Activated naive CD8-positive, alpha-beta T cell treated with anti-CD3 and anti-CD28 coated beads for 36 hours (primary cell): ENCODE measurements at places on chromosomes 3 and 15. TPM values are rescaled to one million over a fixed set of nuclear protein-coding genes. Genes with fewer than 3 reads are reported as not detected.

GJD2 gene
- not detected for total RNA-seq

SLC22A14 gene
- not detected for total RNA-seq

DNASE1L3 gene
- not detected for total RNA-seq

NR1I2 gene
- total RNA-seq, result 1.2 TPM

PLIN1 gene
- total RNA-seq, result 0.34 TPM

ATP13A4 gene
- 1.7 TPM for total RNA-seq

DNAJA4 gene
- 36.8 TPM for total RNA-seq

GTF2E1 gene
- total RNA-seq, result 29.0 TPM

FAM81A gene
- 1.3 TPM for total RNA-seq
